Stimulated activated CD4-positive, alpha-beta T cell treated with anti-CD3 and anti-CD28 coated beads, Interleukin-4, amount 100 ng/mL, for 1 hour (primary cell): ENCODE measurements at places on chromosomes 3 and 15.

DNA sequence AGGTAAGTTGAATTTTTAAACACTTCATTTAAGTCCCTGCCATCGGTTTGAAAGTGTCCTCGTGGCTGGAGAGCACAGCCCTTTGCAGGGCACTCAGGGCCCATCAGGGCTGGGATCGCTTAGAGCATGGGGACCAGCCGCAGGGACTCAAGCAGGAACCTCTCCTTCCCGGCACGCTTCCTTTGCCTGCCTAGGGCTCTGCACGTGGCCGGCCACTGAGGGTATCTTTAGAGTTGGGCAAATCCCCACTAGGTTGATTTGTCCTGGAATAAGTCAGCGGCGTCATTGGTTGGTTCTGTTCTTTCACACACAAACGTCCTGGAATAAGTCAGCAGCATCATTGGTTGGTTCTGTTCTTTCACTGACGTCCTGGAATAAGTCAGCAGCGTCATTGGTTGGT is 131.6 kb downstream of the OCA2 start:
- no peak for DNase-seq

GRCh38 chr3:123072152-123072551 is 5.3 kb downstream of the PDIA5 start:
- no peak for DNase-seq

DNA sequence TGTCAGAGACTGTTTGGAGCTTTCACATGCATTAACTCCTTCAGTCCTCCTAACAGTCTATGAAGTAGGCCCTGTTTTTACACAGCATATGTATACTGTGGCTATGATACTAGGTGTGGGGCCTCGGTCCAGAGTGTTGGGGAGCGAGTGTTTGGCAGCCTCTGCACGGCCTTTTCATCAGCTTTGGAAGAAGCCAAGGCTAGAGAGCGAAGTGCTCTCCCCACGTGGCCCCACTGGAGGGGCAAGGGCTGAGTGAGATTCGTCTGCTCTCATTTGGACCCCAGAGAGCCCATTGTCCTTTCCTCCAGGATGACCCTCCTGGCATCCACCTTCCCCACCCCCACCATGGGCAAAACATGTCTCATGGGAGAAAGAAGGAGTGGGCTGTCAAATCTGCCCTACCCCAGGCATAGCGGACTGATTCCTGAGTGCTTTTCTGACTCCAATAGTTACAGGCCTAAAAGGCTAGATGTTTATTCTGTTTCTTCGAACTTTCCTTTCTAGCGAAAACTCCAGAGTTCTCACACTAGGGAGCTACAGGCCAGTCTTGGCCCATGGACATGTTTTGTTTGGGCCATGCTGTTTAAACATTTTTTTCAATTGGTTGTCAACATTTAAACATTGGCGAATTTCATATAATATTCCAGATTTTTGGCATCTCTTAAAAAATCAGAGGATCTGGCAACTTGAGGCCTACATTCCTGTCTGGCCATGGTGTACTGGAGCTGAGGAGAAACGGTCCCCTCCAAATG is 76.0 kb downstream of the EEFSEC start:
- no peak for DNase-seq

GRCh38 chr3:174208161-174208560 is 651.0 kb upstream of the NAALADL2 start:
- no peak for DNase-seq

DNA sequence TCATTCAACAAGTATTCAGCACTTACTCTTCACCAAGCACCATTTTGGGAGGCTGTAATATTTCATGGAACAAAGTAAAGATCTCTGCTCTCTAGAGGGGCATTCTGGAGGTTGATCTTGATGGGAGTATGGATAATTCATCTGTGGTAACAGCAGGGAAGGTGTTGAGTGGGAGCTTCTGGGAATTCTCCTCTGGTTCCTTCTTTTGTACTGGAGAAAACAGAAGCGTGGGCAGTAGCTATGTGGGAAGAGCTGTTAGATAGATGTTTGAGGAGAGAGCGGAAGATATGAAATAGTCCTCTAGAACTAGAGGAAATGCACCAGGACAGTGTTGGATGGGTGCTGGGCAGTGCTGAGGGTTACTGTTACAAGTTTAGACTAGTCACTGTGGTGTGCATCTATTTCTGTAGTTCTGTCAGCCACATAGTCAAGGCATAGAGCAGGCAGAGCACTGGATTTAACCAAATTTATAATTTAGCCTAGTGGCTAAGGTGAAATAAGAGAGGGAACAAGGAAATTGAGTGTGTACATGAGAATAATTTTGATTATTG is 9.6 kb downstream of the NMD3 start:
- DNase-seq, result no peak

GRCh38 chr3:122497425-122497824 is 17.3 kb downstream of the KPNA1 start:
- no peak for DNase-seq

GRCh38 chr3:10502185-10502880 is 3.1 kb downstream of the ATP2B2 start:
- DNase-seq, result no peak

DNA sequence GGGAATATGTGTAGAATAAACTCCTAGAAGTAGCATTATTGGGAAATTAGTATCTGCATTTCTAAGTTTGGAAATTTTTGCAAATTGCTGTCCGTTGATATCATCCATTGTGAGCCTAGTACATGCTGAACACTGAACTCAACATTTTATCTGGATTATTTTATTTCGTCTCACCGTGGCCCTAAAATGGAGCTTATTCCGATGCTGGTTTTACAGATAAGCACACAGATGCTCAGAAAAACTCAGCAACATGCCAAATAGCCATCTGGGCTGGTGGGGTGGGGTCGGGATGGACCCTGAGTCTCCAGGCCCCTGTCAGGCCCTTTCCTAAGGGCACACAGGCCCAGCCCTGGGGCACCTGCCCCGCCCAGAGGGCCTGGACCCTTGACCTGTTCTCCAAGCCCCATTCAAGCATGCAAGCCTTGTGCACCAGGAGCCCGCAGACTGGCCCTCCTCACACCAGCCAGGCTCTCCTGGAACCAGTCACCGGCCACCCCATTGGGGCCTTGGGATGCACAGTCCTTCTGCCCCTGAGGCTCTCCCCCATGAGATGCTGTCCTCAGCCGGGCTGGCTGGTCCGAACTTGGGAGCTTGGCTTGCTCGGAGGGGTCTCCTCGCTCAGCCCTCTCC is 20.7 kb upstream of the KLF13 start:
- no peak for DNase-seq
